ENCODE measurements at places on chromosomes 12 and 14.

- no peaks in the 10 kb centered on the region for H3K4me1 ChIP-seq
- no peak overlapping the region for H3K4me3 ChIP-seq
- H3K27me3 ChIP-seq: no peaks in the 10 kb centered on the region
- no peak for DNase-seq
- H3K36me3 ChIP-seq: no peaks in the 10 kb centered on the region
Measured at GRCh38 chr14:56064513-56064912, 53.7 kb upstream of the PELI2 start.

- peaks cover 11% of the 10 kb centered on the region for H3K4me1 ChIP-seq
- H3K27ac ChIP-seq: peak overlapping the region; percentile 91
- H3K27me3 ChIP-seq: no peaks in the 10 kb centered on the region
Measured at GRCh38 chr12:89709995-89710872, 1.6 kb upstream of the ATP2B1 start.

- no peaks in the 10 kb centered on the region for H3K27me3 ChIP-seq
- peaks cover 34% of the 10 kb centered on the region for H3K4me1 ChIP-seq
- H3K27ac ChIP-seq: peak overlapping the region; percentile 100
- H3K36me3 ChIP-seq: no peaks in the 10 kb centered on the region
- no peak overlapping the region for H3K4me3 ChIP-seq
Measured at GRCh38 chr12:6272300-6273204, 37.9 kb upstream of the PLEKHG6 start.

DNA sequence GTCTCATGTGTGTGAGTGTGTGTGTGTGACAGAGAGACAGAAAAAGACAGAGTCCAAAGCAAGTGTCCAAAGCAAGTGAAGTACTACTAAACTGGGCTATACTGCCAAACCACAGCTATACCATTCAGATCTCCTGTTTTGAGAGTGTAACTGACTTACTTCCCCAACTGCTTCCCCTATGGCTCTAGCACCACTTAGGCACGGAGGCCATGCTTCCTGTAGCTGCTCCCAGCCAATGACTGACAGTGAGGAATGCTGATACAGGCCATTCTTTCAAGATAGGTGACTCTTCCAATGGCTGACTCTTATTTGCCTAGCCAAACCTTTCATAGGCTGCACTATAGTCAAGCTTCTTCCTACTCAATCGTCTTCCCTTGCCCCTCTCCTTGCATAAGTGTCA is 393.2 kb downstream of the BCAT1 start:
- H3K27ac ChIP-seq: no peak overlapping the region
- H3K4me3 ChIP-seq: no peak overlapping the region
- no peaks in the 10 kb centered on the region for H3K27me3 ChIP-seq
- no peak for DNase-seq
- H3K36me3 ChIP-seq: no peaks in the 10 kb centered on the region
- H3K4me1 ChIP-seq: no peaks in the 10 kb centered on the region

DNA sequence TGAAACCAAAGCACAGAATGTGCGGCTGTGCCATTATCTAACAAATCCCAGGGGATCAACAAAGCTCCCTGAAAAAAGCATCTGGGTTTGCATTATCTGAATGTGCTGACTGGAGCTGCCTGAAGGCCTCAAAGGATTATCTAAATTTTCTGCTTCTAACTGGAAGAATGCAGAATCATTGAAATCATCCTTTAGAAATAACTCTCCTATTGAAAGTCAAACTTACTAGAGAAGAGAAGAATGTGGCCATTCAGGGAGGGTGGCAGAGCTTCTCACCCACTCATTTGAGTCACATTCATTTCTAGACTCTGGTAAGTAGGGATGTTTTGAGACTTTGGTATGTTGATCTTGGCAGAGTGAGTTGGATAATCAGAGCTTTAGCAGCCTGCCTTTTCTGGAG is 220.6 kb upstream of the RGS6 start:
- peaks cover 5% of the 10 kb centered on the region for H3K36me3 ChIP-seq
- H3K27ac ChIP-seq: no peak overlapping the region
- H3K4me1 ChIP-seq: no peaks in the 10 kb centered on the region
- DNase-seq: no peak

DNA sequence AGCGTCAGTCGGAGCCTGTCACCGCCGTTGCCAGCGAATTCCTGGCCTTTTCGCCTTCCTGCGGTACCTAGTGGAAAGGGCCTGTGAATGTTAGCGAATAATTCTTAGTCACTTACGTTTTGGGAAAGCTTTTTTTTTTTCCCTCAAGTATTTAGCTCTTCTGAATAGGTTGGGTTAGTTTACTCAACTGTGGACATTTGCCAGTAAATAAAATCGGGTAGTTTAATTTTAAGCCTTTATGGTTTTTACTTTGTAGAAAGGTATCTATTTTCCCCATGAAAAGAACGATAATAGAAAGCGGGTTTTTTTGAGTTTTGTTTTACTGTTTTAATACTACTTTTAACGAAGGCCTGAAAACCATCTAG is 1.7 kb downstream of the YY1 start:
- peaks cover 3% of the 10 kb centered on the region for H3K36me3 ChIP-seq
- H3K27ac ChIP-seq: peak overlapping the region; percentile 78
- peak overlapping the region; percentile 79 for H3K4me3 ChIP-seq
- H3K4me1 ChIP-seq: peaks cover 17% of the 10 kb centered on the region
- no peaks in the 10 kb centered on the region for H3K27me3 ChIP-seq
- DNase-seq: no peak

DNA sequence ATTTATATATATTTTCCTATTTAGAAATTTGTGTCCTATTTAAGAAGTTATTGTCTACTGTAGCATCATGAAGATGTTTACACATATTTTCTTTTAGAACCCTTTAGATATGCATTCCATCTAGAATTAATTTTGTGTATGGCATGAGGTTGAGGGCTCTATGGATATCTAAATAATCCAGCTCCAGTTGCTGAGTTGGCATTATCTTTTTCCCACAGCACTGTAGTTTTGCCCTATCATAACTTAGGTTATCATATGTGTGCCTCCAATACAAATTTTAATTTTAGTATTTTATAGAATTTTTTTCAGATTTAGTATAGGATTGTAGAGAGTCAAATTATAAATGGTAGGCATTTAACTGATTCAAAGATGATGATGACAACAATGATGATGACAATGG is 159.3 kb downstream of the NPAS3 start:
- H3K27me3 ChIP-seq: no peaks in the 10 kb centered on the region
- H3K4me3 ChIP-seq: no peak overlapping the region
- no peaks in the 10 kb centered on the region for H3K4me1 ChIP-seq
- no peaks in the 10 kb centered on the region for H3K36me3 ChIP-seq
- DNase-seq: no peak

- H3K36me3 ChIP-seq: peaks cover 26% of the 10 kb centered on the region
- H3K27me3 ChIP-seq: no peaks in the 10 kb centered on the region
- no peak for DNase-seq
- peaks cover 10% of the 10 kb centered on the region for H3K4me1 ChIP-seq
Measured at GRCh38 chr12:47841910-47842309, 22.2 kb upstream of the HDAC7 start.

GRCh38 chr14:91858536-91859275 is 8.6 kb downstream of the TC2N start:
- H3K27ac ChIP-seq: no peak overlapping the region
- no peak for DNase-seq
- H3K4me3 ChIP-seq: no peak overlapping the region
- no peaks in the 10 kb centered on the region for H3K4me1 ChIP-seq

DNA sequence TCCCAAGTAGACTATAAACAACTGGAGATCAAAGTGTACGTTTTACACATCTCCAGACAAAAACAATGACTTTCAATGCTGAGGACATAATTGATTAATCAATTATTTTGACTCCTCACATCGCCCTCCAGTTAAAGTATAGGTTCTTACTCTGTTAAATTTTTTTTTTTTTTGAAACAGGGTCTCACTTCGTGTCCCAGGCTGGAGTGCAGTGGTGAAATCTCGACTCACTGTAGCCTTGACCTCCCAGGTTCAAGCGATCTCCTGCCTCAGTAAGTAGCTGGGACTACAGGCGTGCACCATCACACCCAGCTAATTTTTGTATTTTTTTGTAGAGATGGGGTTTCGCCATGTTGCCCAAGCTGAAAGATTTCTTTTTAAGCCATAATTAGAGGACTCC is 938 bp upstream of the CCNB1IP1 start:
- H3K4me3 ChIP-seq: no peak overlapping the region
- no peak for DNase-seq
- peaks cover 15% of the 10 kb centered on the region for H3K4me1 ChIP-seq
- no peak overlapping the region for H3K27ac ChIP-seq
- H3K27me3 ChIP-seq: no peaks in the 10 kb centered on the region
- H3K36me3 ChIP-seq: peaks cover 4% of the 10 kb centered on the region

- peaks cover 40% of the 10 kb centered on the region for H3K4me1 ChIP-seq
- DNase-seq: no peak
- H3K36me3 ChIP-seq: no peaks in the 10 kb centered on the region
- no peaks in the 10 kb centered on the region for H3K27me3 ChIP-seq
- no peak overlapping the region for H3K4me3 ChIP-seq
Measured at GRCh38 chr12:24752763-24753462, 196.0 kb downstream of the BCAT1 start.

DNA sequence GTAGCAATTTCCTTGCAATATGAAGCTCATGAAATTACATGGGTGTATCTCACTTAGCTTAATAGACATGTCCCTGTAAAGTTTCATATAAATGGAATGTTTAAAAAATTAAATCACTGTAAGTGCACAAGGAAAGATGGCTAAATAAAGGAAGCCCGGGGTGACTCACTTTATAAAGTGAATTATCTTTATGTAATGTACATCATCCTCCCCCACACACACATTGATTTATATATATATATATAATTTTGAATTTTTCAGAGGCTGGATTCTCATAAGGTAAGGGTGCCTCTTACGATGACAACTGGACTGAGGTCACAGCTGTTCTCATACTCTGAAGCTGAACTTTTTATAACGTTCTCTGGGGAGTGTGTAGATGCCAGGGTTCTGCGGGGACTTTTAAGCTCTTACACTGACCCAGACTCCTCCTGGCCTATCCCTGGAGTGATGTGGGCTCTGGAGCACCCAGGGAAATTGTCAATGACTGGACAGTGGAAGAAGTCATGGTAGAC is 108.7 kb upstream of the HIF1A start:
- no peaks in the 10 kb centered on the region for H3K36me3 ChIP-seq
- H3K27ac ChIP-seq: peak overlapping the region; percentile 30
- H3K27me3 ChIP-seq: no peaks in the 10 kb centered on the region
- no peak overlapping the region for H3K4me3 ChIP-seq

GRCh38 chr12:109027767-109028166 is 6.9 kb upstream of the SVOP start:
- H3K4me1 ChIP-seq: no peaks in the 10 kb centered on the region
- H3K4me3 ChIP-seq: no peak overlapping the region
- no peak overlapping the region for H3K27ac ChIP-seq
- DNase-seq: no peak
- H3K36me3 ChIP-seq: no peaks in the 10 kb centered on the region

DNA sequence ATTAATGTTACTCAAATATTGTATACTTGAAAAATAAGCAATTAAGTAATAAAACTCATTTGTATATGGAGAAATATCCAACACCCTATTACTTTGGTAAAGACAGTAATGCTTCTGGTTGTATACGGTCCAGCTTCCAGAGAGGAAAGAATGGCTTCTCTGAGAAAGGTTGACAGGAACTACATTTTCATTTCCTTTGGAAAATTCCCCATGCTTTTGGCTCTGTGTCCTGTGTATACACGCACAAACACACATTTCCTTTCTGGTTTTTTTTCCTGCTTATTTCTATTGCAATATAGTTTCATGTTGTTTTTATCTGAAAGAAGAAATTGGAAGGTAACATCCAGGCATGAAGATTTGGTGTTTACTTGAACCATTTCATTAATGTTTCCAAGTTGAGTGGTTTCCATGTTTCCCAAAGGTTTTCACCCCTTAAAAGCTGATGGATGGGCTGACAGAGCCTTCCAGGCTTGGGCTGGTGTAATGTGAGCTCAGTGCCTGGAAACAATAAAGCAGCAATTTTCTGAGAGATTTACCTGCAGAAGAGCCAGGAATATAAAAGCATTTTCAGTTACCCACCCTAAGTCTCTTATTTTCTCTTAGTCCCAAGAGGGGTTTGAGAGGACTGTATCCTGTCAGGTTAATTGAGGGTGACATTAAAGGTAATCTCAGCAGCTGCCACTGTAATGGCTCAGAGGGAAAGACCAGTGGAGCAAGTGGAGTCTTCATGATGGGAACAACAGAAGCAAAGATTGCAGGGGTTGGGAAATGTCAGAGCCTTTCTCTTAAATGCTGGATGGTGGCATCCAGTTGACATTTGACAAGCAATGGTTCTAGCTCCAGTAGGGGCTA is 33.4 kb upstream of the TMTC1 start:
- H3K4me1 ChIP-seq: no peaks in the 10 kb centered on the region
- H3K36me3 ChIP-seq: no peaks in the 10 kb centered on the region
- H3K4me3 ChIP-seq: no peak overlapping the region
- H3K27me3 ChIP-seq: no peaks in the 10 kb centered on the region
- H3K27ac ChIP-seq: no peak overlapping the region
- no peak for DNase-seq

DNA sequence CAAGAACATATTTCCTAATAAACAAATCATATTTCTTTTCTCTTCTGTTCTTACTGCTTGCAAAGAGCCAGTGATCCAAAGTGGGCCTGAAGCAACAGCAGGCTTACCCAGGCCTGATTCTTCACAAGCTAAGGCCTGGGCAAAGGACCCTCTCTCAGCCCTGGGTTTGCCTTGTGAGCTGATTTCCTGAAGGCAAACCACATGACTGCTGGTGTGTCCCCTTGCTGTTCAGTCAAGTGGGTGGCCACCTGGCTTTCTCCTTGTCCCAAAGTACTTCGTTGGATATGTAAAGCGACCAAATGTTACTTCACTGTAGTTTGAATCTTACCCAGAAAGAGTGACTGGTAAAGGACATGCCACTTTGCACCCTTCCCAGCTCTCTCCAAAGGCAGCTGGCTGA is 392.9 kb downstream of the ZFP36L1 start:
- no peak overlapping the region for H3K4me3 ChIP-seq
- no peak for DNase-seq
- H3K27ac ChIP-seq: no peak overlapping the region
- no peaks in the 10 kb centered on the region for H3K27me3 ChIP-seq
- H3K36me3 ChIP-seq: no peaks in the 10 kb centered on the region

- peaks cover 10% of the 10 kb centered on the region for H3K4me1 ChIP-seq
- H3K27me3 ChIP-seq: no peaks in the 10 kb centered on the region
- H3K4me3 ChIP-seq: no peak overlapping the region
- no peak overlapping the region for H3K27ac ChIP-seq
- no peak for DNase-seq
Measured at GRCh38 chr12:92504594-92504981, 198.2 kb upstream of the PLEKHG7 start.

DNA sequence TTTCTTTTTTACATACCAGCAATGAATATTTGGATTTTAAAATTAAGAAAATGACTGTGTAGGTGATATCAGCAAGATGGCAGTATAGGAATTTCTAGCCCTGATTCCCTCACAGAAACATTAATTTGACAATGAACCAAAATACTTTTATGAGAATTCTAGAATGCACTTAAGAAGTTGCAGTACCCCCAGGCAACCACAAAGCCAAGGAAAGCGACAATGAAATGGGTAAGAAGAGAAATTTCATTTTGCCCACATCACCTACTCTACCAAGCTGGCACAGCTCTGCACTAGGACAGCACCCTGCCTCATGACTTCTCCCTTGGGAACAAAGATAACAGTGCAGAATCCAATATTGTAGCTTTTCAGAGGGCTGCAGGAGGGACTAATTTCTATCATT is 6.6 kb downstream of the OR9K2 start:
- H3K4me1 ChIP-seq: no peaks in the 10 kb centered on the region
- no peaks in the 10 kb centered on the region for H3K36me3 ChIP-seq
- H3K27me3 ChIP-seq: no peaks in the 10 kb centered on the region

- H3K36me3 ChIP-seq: no peaks in the 10 kb centered on the region
- H3K27ac ChIP-seq: no peak overlapping the region
- no peak for DNase-seq
- H3K4me1 ChIP-seq: no peaks in the 10 kb centered on the region
- H3K4me3 ChIP-seq: no peak overlapping the region
Measured at GRCh38 chr14:64580467-64580866, 30.7 kb downstream of the PPP1R36 start.
